Fibroblast of villous mesenchyme (primary cell): ENCODE measurements at places on chromosomes 12 and 14.
A peak's percentile ranks its signal among the peaks of the same experiment; 100 is the strongest.

DNA sequence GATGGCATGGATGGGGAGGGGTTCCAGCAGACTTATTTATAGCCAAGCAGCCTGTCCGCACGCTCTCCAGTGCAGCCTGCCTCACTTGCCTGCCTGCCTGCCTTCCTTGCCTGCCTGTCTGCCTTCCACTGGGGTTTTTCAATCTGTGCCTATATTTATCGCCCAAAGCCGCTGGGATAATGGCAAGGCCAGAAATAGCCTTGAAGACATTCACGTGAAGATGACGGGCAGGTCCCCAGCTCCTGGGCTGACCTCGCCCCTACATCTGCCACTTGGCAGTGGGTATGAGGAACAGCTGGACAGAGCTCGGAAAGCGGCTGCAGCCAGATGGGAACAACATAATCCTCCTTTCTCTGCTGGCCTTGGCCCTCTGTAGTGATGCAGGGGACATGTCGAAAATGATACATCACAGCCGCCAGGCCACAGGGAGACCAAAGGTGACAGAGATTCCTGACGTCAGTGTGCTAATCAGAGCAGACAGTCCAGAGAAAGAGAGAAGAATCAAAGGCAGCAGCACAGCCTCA, 53.3 kb downstream of the PITPNM2 start:
- DNase-seq = peak; percentile 40

DNA sequence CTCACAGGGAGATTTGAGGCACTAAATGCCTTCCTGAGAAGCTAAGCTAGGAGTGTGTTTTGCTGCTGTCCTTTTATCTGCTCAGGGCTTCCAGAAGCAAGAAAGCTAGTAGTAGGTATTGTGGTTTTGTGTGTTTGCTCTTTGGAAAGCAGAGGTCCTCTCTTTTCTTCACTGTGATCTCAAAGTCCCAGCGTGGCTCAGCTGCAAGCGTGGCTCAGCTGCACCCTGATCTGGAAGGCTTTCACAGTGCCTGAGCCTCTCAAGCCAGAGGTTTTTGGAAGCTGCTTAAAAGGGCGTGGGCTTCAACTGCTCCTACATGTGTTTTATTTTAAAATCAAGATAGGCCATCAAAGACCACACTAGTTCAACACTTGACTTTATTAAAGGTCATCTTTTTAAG, 337.4 kb upstream of the RGS6 start:
- peak; percentile 63 for DNase-seq

DNA sequence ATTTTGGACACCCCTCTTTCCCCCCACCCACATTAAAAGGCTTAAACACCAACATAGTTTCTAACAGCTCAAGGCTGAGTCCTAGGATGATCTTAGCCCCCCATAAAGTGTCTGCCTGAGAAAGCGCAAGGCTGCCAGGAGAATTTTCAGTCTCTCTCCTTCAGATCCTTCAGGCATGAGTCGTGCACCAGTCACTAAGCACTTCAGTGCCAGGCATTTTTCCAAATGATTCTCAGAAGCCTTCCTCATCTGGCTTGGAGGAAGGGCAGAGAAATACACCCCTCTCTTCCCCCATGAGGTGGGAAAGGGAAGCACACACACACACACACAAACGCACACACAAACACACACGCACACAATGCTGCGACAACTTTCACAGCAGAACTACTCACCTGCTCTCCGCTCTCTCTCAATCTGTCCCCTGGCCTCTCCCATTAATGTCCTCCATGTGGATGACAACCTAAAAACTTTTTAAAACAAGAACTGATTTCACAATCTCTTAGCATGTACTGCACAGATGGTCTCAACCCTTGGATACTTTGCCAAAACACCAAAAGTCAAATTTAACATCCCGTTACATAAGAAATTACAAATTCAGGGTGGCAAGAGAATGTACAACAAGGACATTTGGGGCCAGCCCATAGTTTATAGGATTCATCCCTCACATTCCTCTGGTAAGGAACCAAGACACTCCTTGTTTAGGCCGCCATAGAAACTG, 49.8 kb downstream of the CKAP4 start:
- DNase-seq = no peak

- DNase-seq = no peak
Observed at GRCh38 chr12:40828593-40828990, 136.4 kb downstream of the CNTN1 start.

GRCh38 chr12:113135178-113136127, at the start of gene RASAL1:
TSS of gene RASAL1 (minus strand) at chr12:113135761. CDS start at chr12:113135462, 299 bp downstream.
- no peak for DNase-seq

DNA sequence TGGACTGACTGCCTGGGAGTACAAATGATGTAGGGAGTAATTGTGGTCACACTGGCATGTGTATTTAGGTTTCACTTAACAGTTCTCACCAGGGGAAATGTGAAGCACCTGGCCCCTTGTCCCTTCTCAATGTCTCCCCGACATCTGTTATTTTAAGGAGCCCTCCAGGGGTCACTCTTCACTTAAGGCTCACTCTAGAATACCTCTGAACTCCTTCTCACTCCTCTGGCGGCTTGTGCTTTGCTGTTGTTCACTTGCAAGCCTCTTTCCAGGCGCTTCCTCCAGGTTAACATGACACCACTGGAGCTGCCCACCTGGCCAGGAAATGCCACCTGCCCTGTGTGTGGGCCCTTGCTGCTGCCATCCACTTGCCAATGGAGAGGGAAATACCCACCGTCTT, 56.5 kb upstream of the GZMB start:
- no peak for DNase-seq

DNA sequence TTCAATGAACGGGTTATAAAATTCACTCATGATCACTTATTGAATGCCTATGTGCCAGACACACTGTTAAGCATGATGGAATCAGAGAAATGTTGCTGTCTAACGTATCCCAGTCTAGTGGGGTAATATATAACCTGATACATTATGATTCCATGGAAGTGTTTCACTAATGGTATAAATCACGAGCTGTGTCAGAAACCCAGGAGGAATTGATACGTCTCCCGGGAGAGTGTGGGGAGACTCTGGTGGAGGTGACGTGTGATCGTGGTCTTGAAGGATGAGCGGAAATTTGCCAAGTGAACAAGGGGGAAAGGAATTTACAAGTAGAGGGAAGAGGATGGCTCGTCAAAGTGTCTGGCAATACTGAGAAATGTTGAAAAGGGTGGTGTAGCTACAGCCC, 26.5 kb downstream of the MANSC1 start:
- DNase-seq = no peak

DNA sequence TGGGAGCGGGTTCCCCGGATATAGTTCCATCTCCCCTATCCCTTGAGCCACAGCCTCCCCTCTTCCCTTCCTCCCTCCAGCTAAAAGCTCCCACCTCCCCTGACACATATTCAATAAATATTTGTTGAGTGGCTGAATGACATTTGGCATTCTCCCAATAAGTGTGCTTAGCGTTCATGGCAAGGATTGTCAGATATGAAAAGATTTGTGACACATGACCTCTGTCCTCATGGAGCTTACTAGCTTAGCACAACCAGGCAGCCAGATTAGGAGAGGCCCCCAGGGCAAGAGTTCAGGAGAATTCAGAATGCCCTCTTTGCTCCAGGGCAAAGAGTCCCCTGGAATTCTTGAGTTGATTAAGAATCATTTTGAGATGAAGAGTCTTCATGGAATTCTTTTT, 22.5 kb upstream of the SLC6A12 start:
- DNase-seq = no peak

DNA sequence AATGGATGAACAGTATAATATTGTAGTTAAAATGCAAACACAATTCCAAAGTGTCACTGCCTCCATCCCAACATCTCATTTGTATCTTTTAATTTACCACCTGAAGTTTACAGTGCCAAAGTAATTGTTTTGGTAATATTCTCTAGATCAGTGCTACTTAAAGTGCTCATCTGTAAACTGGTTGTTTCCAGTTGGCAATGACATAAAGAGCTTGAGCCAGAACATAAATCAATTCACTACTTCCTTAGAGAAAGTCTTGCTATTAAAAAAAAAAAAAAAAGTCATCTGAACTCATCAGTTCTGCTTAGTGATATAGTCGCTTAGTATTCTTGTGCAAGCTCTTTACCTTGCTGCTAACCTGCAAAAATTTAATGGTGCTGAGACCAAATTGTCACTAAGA, 16.4 kb downstream of the PLCZ1 start:
- no peak for DNase-seq

- peak; percentile 76 for DNase-seq
Observed at GRCh38 chr14:69039288-69039628, 60.2 kb upstream of the ACTN1 start.

DNA sequence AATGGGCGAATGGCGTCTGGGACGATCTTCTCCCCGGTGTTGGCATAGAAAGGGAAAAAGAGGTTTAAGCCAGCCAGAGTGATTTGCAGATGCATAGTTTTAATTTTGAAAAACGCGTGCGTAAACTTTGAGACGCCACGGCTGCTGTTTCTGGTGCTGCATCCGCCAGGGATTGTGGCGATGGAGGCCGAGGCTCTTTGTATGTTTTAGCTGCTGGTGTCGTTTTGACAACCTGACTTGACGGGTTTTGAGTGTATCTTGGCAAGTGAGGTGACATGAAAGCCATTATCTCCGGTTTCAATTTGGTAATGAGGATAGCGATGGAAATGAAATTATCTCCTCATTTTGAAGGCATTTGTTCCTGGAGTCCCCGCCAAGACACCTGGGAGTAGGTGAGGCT, 1.6 kb downstream of the PTGDR start:
- no peak for DNase-seq

- no peak for DNase-seq
Observed at GRCh38 chr14:46999661-47000060, 348.1 kb upstream of the RPL10L start.

DNA sequence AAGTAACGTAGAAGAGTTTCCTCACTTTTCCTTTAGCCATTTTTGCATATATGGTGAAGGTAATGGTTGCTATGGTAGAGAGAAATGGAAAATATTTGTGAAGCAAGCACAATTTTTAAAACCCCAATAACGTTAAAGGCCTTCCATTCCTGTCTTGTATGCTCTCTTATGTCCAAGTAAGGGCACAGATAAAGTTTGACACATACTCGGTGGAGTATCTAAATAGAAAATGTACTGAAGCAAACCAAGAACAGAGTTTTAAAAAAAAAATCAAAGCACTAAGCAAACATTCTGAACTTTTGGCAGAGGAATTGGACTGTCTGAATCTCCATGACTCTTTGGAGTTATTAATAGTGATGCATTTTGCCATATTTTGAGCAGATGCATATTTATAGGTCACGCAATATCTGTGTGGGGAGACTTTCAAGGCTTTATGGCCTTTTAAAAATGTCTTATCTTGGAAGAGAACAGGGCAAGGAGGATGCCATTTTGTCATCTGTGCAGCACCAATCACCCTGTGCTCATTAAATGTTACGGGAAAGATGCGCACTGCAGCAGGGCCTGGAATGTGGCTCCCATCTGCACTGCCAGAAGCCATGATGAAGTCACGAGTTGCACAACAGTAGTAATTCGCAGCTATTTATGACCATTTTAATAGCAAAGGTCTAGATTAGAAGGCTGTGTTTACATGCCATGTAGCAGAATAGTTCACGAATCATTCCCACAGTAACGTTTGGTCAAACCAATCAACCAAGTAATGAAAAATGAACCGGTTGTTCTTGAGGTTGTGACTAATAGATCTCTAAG, 23.3 kb upstream of the AMIGO2 start:
- peak; percentile 100 for DNase-seq

GRCh38 chr14:71424941-71425340, 507.3 kb upstream of the RGS6 start:
- DNase-seq = no peak

- DNase-seq = no peak
Observed at GRCh38 chr14:96442355-96442754, 50.4 kb downstream of the AK7 start.

DNA sequence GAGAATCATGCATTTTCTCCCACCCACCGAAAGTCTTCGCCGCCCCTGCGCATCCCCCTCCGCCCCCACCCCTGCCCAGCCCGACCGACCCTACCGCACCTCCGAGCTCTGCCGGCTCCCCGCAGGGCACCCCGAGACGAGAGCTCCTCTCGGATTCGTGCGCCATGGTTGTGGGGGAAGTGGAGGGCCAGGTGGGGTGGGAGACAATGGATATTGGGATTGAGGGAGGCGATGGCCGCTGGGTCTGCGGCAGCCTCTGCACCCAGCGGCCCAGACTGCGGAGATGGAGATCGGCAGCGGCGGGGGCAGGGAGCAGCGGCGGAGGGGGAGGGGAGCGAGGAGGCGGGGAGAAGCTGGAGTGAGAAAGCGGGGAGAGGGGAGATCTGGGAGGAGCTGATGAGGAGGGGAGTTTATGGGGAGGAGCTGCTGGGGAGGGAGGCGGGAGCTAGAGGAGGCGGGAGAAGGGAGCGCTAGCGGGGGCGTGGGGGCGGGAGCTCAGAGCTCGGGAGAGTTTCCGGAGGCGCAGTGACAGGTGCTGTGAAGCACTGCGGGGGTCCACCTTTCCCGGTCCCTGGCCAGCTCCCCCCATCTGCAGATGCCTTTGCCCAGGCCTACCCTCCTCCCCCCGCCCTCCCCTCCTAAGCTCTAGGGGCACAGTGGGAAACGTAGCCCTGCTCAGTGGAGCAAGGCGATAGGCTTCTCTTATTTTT, at the start of gene SALL2:
SALL2 (minus strand) TSS at position 385 of the 710 bp plus-strand sequence; CDS start at position 166, 219 bp downstream.
- DNase-seq = peak; percentile 70

DNA sequence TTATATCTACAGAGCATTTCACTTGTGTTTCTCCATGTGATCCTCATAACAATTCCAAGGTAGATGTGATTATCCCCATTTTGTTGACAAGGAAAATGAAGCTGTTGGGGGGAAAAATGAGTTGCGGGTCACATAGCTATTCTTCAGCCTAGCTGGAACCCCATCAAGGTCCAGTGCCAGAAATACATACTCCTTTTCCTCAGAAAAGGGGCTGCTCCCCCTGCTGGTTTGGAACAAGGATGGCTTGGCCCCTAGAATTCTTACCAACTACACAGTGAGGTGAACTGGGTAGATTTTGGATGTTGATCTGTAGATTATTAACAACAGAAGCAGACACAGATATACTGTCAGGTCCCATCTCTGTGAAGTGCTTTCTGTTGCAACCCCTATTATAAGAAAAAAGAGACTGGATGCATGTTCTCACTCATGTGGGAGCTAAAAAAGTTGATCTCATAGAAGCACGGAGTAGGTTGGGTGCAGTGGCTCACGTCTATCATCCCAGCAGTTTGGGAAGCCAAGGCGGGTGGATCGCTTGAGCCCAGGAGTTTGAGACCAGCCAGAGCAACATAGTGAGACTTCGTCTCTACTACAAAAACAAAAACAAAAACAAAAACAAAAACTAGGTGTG, 8.9 kb downstream of the IKZF4 start:
- peak; percentile 76 for DNase-seq

GRCh38 chr14:104581521-104581920, 2.0 kb downstream of the C14orf180 start:
- no peak for DNase-seq

DNA sequence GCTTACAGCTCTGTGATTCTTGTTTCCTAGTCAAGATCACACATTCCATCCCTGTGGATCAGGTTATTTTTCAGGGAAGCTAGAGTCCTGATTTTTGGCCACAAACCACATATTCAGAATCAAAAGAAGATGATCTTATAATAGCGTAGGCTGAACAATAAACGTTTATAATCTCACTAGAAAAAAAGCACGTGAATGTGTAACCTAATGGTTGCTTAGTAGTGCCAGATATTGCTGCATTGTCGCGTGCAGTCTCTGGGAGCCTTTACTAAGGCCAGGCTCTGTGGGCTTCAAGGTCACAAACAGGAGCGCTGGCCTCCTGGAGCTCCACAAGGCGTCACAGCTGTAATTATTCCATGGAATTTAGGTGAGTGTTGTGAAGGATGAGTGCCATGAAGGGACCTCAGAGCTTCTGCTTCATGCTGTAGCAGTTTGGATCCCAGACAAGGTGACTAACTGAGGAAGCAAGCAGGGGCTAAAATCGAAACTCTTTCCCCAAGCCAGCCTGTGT, 17.4 kb downstream of the CDKN1B start:
- DNase-seq = peak; percentile 63
